ENCODE measurements at places on chromosomes 11 and 22.

GRCh38 chr11:15106201-15106965 is 8.3 kb upstream of the INSC start:
- no peak for DNase-seq

GRCh38 chr11:46827995-46828394 is 18.1 kb downstream of the CKAP5 start:
- DNase-seq = no peak

GRCh38 chr11:107898270-107898669 is 30.0 kb upstream of the RAB39A start:
- DNase-seq = no peak

DNA sequence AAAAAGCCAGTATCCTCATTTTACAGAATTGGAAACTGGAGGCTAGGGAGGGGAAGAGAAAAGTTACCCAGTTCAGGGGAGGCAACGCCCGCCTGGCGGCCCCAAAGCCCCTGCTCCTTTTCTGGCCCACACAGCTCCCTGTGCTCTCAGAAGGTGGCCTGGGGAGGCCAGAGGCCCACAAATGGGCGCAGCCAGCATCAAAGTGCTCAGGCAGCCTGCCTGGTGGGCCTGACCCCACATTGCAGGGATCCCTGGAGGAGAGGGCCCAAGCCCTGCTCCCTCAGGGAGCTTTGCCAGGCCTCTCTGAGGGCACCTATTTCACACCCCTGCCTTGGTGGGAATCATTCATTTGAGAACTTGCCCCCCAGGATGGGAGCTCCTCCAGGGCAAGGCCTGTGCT is 42.5 kb downstream of the ARRB1 start:
- no peak for DNase-seq

DNA sequence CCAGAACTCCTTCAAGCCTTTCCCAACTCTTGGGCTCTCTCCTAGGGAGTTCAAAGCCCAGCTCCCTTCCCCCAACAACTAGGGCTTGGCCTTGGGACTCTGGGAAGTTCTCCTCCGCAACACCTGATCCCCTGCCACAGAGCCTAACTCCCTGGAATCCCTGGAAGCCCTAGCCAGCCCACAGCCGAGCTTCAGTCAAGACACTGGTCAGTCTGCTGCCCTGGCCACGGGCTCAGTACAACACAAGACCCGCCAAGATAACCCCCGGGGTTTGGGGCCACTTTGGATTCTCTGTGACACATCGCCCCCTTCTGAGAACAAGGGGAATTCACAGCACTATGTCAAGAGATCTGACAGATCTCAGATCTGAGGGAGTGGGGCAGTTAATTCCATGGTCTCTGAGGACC is 58.3 kb downstream of the SLC22A12 start:
- no peak for DNase-seq

- no peak for DNase-seq
These were observed 12.7 kb upstream of the OR8K1 start for GRCh38 chr11:56333156-56333555.

DNA sequence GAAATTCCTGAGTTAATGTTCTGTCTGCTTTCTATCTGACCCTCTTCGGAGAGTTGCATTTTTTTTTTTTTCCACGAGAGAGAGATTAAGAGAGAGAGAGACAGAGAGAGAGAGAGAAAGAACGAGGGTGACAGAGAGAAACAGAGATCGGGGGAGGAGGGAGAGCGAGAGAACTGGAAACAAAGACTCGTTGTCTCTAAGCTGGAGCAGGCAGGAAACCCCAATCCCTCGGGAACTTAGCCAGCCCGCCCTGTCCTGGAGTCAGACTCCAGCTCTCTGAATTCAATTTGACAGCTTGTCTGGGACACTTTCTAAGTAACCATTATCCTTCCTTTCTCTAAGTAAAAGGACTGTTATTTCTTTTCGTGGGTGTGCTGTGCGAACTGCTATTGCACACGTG is 76.9 kb downstream of the KCNJ1 start:
- no peak for DNase-seq

DNA sequence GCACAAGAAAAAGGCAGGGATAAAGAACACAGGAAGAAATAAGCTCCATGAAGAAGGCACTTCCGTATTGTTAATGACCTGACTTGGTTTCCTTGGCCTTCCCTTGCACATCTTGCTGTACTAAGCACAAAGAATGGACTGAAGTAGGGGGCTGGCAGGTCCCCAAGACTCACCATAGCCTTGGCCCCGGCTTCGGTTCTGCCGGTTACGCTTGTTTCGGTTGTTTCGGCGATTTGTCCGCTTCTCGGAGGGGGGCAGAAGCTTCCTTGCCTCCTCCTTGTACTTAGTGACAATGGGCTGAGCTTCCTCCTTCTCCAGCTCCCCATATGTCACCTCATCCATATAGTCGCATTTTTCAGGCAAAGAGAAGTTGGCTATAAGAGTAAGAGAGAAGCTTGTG is 9.3 kb downstream of the GNG3 start:
- DNase-seq = no peak

DNA sequence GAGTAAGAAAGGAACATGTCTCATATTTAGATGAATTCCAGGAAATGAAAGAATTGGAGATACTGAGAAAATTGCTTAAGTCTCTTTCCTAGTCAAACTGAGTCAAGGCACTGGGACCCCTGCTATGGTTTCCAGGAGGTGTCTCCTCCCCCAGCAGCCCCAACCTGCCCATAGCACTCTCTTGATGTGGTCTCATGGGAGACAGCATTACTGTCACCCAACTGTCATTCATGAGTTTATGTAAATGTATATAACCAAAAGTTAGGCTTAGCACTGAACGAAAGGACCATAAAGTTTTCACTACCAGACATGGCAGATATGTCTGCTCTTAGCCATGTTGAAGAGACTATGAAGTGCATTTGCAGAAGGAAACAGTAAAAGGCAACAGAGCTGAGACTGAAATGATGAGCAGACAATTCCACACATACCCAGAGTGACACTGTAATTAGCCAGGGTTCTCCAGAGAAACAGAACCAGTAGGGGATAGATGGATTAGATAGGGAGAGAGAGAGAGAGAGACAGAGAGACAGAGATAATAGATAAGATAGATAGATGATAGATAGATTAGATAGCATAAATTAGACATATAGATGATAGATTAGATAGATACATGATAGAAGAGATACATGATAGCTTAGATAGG is 328.1 kb downstream of the BRD1 start:
- no peak for DNase-seq

GRCh38 chr11:45662665-45663485 is 2.5 kb downstream of the CHST1 start:
- DNase-seq = no peak

DNA sequence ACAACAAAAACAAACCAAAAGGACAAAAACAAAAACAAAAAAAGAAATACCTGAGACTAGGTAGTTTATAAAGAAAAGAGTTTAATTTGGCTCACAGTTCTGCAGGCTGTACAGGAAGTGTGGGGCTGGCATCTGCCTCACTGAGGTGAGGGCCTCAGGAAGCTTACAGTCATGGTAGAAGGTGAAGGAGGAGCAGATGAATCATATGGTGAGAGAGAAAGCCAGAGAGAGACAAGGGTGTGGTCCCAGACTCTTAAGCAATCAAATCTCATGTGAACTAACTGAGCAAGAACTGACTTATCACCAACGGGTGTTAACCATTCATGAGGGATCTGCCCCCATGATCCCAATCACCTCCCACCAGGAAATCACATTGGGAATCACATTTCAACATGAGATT is 58.8 kb upstream of the ZBED5 start:
- DNase-seq = no peak
